Midbrain (tissue), 1 donor: ENCODE measurements at places on chromosomes 6 and 20.

GRCh38 chr6:155828989-155829388 lies 373.4 kb upstream of the NOX3 start:
- no peak for DNase-seq

DNA sequence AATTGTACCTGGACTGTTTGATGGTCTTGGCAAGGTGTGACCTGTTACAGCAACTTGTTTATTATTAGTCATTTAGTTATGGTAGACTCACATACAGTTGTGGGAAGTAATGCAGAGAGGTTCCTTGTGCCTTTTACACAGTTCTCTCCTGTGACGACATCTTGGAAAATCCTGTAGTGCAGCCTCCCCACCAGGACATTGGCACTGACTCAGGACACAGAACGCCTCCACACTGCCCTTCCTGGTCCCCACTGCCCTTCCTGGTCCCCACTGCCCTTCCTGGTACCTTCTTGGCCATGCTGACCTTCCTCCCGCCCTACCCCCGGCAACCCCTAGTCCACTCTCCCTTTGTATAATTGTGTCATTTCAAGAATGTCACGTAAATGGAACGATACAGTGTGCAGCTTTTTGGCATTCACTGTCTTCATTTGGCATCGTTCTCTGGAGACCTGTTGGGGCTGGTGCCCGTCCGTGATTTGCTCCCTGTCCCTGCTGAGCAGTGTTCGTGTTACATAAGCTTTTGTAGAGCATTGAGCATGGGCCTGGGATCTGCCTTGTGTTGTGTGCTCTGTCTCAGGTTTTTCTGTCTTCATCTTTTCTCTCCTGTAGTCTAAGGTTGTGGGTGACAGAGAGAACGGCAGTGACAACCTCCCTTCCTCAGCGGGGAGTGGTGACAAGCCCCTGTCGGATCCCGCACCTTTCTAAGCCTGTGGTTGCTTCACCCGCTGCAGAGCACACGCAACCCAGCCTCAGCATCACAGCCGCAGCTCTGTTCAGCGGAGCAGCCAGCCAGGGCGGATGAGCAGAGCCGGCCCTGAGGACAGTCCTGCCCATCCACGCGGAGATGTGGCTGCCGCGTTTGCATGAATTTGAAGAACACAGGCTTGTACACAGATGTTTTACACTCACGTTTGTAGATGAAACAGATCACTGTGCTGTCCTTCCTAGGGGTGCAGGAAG lies 5.4 kb upstream of the DNAJC5 start:
- DNase-seq = no peak

DNA sequence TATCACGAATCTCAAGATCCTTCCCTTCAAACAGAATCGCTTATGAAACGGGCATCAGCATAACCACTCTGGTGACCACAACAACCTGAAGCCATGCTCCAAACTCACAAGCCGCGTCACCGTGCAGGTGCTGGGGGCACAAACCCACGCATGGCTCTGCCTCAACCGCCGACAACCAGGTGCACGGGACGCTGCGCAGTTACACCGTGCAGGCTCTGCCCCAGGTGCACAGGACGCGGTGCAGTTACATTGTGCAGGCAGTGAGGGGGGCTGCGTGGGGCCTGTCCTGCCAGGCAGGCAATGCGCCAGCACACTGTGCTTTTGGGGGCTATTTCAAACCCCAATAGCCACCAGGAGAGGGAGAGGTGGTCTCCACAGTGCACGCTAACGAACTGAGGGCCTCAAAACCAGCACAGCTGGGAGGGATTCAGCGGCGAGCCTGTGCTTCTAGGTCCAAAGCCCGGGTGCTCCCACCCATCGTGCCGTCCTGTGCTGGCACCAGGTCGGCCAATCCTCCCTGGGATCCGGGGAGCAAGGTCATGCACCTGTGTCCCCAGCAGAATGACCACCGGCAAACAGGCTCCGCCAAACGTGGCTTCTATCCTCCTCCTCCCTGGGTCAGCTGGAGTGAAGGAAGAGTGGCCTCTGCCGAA lies 35.8 kb downstream of the ZBTB46 start:
- DNase-seq = no peak

DNA sequence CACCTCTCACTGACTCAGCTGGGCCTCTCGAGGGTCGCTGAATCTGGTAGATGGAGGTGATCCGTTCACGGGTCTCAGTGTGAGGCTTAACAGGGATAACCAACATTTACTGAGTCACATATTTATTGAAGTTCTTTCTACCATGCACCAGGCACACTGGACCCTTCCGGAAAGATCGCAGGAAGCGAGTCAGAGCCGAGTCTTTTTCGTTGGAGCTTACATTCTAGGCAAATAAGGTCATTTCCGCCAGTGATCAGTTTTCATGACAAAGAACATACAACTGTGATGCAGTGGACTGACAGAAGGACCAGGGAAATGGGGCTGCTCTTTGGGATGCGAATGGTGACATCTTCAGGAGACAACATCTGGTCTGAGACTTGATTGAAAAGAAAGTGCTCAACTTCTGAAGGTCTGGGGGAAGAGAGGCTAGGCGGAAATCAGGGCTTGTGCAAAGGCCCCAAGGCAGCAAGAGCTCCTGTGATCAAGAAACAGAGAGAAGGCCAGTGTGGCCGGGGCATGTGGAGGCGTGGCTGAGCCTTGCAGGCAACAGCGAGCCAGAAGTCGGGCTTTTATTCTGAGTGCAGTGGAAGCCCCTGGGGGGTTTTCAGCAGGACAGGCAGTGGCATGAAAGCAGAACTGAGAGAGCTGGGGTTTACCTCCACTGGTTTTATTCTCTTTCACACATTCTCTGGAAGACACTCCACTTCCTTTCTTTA lies 56.7 kb downstream of the APCDD1L start:
- DNase-seq = no peak

- DNase-seq = no peak
Observed at GRCh38 chr6:64010010-64010409, 374.4 kb downstream of the PHF3 start.

DNA sequence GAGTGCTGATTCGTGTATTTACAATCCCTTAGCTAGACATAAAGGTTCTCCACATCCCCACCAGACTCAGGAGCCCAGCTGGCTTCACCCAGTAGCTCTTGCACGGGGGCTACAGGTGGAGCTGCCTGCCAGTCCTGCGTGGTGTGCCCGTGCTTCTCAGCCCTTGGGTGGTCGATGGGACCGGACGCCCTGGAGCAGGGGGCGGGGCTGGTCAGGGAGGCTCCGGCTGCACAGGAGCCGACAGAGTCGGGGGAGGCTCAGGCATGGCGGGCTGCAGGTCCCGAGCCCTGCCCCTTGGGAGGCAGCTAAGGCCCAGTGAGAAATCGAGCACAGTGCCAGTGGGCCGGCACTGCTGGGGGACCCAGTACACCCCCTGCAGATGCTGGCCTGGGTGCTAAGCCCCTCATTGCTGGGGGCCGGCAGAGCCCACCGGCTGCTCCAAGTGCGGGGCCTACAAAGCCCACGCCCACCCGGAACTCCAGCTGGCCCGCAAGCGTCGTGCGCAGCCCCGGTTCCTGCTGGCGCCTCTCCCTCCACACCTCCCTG lies 48.9 kb upstream of the UST start:
- no peak for DNase-seq

- peak; percentile 80 for DNase-seq
Observed at GRCh38 chr6:151389618-151390275, 1.6 kb downstream of the ZBTB2 start.

DNA sequence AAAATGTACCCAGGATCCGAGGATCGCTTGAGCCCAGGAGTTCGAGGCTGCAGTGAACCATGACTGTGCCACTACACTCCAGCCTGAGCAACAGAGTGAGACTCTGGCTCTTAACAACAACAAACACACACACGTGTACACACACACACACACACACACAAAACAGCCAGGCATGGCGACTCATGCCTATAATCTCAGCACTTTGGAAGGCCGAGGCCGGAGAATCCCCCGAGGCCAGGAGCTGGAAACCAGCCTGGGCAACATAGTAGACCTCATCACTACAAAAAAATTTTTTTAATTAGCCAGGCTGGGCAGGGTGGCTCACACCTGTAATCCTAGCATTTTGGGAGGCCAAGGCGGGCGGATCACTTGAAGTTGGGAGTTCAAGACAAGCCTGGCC lies 23.3 kb upstream of the ARFGEF2 start:
- no peak for DNase-seq

DNA sequence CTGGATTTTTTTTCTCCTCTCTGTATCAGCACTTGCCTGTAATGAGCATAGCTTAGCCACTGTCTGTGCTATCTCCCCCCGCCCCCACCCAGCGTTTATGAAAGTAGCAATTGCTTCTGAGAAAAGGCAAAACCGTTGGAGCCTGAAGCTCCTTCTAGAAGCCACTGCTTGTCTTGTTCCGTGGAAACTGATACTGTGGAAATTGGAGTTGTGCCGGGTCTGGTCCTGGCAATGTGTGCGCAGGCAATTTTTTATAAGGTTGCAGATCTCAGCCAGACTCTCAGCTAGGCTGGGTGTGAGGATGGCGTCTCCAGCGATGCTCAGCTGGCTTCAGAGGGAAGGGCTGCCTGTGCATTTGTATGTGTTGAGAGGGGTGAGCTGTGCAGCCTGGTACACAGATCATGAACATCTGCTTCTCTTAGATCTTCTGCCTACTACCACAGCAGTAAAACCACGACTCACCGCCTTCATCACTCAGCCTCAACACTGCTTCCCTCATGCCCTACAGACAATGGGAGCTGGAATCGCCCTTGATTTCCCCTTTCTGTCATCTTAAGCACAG lies 72.4 kb upstream of the GTSF1L start:
- no peak for DNase-seq

DNA sequence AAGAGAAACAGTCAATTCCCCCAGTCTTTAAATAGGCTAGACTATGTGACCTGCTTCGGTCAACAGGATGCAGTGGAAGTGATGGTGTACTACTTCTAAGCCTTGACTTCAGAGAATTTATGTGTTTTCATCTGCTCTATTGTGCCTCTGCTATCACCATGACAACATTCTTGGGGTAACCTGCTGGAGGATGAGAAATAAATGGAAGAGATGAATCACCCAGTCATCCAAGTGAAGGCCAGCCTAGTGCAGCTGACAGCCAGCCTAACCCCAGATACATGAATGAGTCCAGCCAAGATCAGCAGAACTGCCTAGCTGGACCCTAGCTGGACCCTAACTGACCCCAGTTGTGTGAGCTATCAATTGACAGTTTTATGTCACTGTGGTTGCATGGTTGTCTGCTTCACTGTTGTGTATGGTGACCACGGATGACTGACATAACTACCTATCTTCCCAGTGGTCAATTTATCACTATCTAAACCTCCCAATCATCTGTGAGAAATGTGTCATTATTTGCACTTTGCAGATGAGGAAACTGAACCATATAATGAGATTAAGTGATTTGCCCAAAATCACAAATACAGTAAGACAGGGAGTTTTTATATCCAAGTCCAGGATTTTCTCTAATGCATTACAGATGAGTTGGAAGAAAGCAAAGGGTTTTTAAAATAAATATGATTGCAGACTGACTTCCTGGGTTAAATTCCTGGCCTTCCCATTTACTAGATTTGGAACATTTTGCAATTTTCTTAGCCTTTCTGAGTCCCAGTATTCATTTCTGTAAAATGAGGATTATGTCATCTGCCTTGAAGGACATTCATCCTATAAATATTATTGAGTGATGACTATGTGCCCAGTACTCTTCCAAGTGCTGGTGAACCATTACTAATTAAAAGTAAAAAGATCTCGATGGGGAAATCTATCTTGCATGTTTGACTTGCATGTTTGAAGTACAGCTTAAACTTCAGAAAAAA lies 136.4 kb upstream of the PLCB4 start:
- DNase-seq = no peak

GRCh38 chr6:8506126-8506525 lies 70.8 kb upstream of the SLC35B3 start:
- no peak for DNase-seq

DNA sequence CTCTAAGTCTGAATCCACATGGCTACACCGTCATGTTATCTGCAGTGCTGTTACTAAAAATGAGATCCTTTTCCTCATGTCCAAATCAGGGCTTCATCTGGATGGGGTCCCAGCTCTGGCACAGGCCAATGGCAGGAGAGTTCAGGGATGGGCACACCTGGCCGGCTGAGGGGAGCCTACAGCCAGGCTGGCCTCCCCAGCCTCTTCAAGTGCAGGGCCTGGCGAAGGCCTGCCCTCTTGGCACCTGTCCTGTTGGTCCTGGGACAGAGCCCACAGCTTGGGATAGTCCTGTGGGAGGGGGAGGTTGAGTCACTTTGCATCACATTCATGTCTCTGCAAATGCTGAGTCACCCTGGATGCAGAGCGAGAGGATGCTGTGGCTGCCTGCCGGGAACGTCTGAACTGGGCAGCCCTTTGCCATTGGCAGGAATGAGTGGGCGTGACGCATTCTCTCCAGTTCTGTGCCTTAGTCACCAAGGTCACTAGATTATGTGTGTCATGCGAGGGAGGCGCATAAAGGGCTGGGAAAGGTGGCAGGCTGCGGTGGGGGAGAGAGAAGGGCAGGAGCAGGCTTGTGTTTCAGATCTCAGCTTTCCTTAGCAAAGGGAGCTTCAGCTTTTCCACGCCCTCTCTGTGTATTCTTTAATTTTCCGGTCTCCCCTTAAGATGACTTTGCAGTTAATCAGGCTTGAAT lies 223.2 kb upstream of the ECI2 start:
- peak; percentile 76 for DNase-seq

GRCh38 chr6:73642530-73642929 lies 11.3 kb downstream of the SLC17A5 start:
- DNase-seq = no peak

DNA sequence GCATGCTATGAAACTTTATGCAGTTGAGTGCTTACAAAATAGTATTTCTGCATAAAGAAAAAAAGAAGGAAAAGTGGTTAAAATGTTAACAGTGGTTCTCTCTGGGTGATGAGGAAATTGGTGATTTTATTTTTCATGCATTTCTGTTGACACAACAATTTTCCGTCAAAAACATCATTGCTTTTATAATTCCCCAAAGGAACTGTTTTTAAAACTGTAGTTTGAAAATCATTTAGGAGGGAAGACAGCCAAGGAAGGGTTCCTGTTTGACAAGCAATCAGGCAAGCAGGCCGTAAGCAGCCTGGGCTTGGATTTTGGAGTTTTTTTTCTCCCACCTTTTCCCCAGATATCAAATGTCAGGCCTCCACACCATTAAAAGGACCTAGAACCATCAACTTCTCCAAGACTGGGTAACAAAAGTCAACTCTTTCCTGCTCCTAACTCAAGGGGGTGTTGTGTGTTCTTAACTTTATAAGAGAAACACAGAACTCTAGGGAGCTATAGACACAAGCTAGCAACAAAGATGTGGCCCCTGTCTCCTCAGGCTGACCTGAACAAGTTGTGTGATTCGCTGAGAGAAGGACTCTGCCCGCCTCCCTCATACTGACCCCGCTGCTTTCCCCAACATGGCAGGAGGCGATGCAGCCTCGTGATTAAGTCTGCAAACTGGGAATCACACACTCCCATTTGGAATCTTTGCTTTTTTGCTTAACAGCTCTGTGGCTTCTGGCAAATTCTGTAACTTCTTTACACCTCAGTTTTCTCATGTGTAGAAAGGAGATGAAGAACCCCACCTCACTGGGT lies 146.6 kb downstream of the BCAS1 start:
- DNase-seq = no peak

GRCh38 chr6:87366072-87366827 lies 21.6 kb downstream of the C6orf163 start:
- no peak for DNase-seq

- DNase-seq = no peak
Observed at GRCh38 chr6:141426400-141426980, 706.2 kb upstream of the GJE1 start.

- no peak for DNase-seq
Observed at GRCh38 chr20:59987135-59987534, 28.9 kb downstream of the CDH26 start.

GRCh38 chr6:151747896-151748295 lies 59.6 kb upstream of the ESR1 start:
- no peak for DNase-seq
